Activated gamma-delta T cell treated with Interleukin-2 at 50 U/mL for 16 hours (primary cell): ENCODE measurements at places on chromosomes 1 and 21.

DNA sequence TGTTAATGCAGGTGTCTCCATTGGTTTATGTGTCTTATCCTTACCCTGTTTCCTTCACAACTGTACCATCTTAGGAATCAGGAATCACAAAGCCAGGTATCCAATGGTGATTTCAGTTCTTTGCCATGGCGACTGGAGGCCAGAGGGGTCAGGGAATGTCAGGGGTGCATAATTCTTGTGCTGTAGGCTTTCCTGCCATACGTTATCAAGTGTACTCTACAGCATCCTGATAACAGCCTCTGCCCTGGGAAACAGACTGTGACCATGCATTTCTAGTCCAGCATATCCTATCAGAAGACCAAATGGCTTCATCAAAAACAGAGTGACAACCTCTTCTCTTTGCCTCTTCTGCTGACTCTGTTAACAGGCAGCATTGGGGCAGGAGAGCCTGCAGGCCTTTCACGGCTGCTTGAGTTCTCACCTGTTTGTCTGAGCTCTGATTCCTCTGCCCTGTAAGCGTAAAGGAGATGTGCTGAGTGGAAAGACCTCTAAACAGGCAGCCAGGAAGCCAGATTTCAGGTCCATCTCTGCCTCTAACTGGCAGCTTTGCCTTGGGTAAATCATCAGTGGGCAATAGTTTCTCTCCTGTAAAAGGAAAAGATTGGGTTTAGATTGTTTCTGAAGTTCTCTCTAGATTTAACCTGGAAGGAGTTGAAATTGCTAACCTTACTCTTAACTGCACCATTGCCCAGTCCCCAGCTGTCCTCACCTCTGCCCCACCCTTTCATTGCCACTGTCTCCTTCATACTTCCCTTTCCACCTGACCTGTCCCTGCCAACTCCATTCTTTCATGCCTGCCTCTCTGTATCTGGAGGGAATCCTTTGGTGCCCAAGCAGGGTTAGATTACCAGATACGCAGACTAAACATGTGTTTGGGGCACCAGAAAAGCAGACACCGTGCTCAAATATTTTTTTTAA is 80.2 kb downstream of the LRRC8D start:
- no peak for DNase-seq

DNA sequence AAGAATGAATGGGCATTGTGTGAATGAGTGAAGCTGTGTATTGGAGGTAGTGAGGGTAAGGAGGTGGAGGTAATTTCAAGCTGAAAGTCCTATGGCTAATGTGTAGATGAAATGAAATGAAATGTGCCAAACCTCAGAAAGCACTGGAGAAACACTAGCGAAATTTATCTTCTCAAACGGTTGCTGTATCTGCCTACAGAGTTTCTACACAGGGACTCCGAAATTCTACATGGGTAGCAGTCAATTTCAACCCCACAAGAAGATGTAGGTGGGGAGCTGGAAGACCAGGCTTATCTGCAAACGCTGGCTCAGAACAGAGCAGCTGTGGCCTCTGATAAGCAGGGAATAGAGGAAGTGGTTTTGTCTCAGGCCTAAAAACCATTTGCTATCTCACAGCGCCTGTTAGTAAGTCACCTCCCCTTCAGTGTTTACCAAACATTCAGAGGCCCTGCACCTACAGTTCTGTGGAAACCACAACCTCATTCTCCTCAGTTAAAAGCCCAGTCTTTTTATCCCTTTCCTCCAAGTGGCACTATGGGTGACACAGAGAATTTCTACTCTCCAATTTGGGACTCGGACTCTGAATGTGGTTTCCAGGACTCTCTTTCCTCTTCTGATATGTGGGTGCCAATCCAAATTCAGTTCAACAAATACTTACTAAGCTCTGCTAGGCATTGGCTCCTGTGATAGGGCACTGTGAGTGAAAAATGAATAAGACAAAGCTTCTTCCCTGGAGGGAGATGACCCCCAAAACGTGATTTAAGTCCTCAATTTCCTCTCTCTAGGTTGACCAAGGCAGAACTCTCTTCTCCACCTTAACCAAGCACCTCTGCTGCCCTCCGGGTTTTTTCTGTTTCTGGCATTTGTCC is 17.2 kb upstream of the SLAMF6 start:
- DNase-seq, result peak; percentile 58

GRCh38 chr1:94067196-94067595 is 53.8 kb downstream of the ABCA4 start:
- no peak for DNase-seq

GRCh38 chr1:177307771-177308170 is 137.0 kb downstream of the BRINP2 start:
- DNase-seq, result no peak

GRCh38 chr1:169368406-169368769 is 393 bp downstream of the BLZF1 start:
- DNase-seq, result peak; percentile 18

GRCh38 chr21:46025113-46025770 is 43.7 kb downstream of the COL6A1 start:
- DNase-seq, result no peak

GRCh38 chr1:224662870-224663269 is 46.8 kb downstream of the CNIH3 start:
- no peak for DNase-seq

GRCh38 chr1:112815376-112815775 is 100.2 kb upstream of the PPM1J start:
- no peak for DNase-seq

DNA sequence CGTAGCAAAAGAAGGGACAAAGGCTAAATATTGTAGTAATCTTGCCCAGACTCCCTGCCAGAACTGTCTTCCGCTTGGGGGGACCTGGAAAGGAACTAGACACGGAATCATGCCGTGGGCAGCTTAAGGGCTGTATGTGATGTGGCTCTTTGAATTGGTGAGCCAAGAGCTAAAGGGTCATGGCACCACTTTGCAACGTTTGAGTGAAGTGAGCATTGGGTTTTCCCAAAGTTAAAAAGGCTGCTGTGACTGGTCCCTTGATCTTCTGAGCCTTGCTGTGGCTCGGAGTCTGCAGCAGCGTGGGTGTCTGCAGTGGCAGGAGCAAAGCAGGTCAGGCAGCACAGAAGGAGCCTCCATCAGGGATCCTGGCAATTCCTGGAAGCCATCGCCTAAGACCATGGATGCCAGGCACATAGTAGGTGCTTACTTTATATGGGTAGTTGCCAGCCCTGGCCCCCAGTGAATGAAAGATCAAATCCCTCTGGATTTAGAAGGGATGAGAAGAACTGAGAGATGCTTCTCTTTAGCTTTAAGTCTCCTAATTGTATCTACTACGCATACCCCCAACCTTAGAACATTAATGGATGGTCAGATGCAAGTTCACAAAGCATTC is 1.8 kb downstream of the SMYD2 start:
- no peak for DNase-seq

- DNase-seq, result no peak
Measured at GRCh38 chr1:167766538-167766937, 44.8 kb downstream of the MPZL1 start.

GRCh38 chr1:105591681-105592080 is 1464.8 kb upstream of the PRMT6 start:
- DNase-seq, result no peak

DNA sequence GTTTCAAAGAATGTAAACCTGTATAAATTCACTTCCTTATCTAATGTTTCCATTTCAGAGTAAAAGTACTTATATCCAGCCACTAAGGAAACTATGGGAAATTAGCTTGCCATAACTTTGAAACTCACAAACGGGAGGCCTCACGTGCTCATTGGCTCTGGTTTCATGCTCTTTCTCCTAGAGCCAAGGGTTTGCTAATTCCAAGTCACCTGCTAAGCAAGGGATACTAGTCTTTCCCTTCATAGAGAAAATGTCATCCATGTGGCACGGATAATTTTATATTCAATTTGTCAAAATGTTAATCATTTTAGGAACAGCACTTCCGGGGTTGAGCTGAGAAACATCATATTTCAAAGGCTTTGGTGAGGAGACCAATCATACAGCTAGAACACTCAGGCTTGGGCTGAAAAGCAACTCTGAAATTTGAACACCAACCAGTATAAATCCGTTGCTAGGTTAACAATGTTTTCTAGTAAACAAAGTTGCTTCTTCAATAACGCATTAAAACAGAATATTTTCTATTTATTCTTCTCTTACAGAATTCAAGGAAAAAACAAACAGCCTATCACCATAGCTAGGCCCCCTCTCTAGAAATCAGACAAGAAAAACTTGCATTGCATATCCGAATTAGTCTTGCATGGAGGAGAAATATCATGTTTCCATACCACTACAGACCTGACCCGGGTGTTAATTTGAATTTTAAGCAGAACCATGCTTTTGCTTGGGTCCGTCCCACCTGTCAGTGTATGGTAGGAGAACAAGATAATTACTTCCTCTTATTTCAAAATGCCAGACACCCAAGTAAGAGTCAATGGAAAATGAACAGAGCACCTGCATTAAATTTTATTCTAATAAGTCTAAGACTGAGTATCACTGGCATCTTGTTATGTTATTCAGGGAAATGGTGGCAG is 196.1 kb upstream of the ESRRG start:
- no peak for DNase-seq

DNA sequence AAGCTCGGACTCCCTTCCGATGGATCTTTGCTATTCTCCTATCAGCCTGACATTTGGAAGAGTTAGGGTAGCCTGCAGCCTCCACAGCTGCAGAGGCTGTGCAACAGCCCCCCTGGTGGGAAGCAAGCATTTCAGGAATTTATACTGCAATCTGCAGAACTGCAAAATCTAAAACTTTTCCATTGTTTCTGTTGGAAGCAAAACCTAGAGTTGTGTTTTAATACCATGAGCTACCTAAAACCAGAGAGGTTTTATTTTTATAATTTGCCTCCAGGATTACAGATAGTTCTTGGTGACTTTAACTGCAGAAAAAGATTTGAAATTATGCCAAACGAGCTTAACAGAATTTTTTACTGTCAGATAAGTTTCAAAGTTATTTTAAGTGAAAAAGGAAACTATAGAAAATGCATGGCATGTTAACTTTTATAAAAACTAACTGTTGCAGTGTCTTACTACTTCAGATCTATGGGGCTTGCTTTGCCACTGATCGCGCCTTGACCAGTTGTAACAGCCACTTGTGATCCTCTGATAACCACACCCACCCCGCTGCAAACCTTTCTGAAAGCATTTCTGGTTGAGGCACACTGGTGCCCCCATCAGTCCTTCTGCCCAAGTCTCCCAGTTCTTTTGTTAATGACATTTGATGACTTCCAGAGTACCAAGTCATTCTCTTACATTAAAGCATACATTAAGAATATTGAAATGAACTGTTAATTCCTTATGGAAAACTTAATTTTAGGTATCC is 64.8 kb downstream of the PRDM2 start:
- no peak for DNase-seq

GRCh38 chr1:234168061-234168724 is 205.1 kb upstream of the COA6 start:
- DNase-seq, result no peak

GRCh38 chr1:31101147-31101502 is 35.6 kb upstream of the PUM1 start:
- no peak for DNase-seq

- no peak for DNase-seq
Measured at GRCh38 chr1:203516184-203516583, 22.2 kb downstream of the OPTC start.

DNA sequence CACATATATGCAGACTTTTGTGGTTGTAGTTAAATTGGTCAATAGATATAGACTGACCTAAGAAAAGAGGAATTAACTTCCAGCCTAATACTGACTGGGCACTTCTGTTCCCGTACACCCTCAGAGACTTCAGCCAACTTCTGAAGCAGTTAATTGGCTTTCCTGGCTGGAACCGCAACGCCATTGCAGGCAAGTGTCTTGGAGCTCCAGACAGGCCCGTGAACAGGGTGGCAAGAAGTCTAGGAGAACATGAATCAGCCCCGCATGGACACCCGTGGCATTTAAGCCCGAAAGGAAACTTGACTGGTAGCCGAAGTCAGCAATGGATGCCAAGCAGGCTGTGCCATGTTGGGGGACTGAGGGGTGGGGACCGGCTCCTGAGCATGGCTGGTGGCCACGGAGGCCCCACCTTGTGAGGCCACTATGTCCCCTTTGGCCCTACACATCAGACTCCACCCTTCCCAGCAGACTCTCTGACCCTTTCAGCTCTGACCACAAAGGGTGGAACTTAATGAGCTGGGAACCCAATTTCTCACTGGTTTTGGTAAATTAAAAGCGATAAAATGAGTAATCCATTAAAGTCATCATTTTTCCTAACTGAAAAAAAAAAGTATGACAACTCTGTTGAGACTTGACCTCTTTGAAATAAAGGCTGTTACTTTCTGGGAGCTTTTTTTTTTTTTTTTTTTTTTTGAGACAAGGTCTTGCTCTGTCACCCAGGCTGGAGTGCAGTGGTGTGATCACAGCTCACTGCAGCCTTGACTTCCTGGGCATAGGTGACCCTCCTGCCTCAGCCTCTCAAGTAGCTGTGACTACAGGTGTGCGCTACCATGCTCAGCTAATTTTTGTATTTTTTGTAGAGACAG is 54.1 kb downstream of the RUNX1 start:
- no peak for DNase-seq

GRCh38 chr1:201916649-201917249 is 28.1 kb downstream of the SHISA4 start:
- DNase-seq, result no peak

DNA sequence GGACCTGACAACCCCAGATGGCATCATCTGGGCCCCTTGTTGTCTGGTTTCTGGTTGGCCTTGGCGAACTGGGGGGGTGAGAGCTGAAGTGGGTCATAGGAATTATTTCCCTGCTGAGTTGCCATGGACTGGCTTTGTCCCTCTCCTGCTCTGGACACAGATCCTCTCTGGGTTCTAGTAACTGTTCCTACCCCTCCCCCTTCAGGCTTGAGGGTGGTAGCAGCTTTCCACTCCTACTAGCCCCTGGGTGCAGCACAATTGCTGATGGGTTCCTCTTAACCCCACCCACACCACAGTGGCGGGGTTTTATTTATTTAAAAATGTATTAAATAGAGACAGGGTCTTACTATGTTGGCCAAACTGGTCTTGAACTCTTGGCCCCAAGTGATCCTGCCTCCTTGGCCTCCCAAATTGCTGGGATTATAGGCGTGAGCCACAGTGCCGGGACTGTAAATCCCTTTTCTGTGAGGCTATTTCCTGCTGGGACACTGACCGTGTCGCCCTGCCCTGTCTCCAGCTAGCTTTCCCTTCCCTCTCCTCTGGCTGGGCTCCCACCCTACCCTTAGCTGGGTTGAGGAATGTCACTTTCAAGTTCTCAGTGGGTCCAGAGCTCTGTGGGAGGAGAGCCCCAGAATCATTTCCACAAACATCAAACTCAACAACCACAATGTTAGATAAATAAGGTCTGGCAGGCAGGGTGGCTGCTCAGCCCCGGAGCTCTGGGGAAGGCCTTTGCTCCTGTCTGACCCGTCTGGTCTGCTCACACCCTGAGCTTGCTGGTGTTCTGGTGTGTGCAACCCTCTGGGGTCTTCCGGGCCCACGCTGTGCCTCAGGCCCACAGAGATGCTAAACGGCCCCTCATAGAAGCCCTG is 112.7 kb upstream of the WNT4 start:
- DNase-seq, result no peak

- no peak for DNase-seq
Measured at GRCh38 chr1:86394416-86394815, 1.7 kb downstream of the ODF2L start.

DNA sequence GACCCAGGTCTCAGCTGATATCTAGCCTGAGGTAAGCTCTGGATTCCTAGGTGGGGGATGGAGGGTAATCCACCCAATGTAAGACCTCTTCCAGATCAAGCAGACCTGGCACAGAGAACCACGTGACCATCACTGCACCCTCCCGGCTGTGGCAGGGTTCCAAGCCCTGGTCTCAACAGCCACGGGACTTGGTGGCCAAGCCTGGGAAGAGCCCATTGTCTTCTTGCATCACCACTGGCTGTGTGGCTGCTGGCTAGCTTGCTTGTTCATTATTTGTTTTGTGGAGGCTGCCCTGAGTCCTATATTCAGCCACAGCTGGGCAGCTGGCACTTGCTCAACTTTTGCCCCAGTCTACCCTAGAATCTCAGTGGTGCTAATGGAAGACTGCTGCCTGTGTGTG is 24.1 kb upstream of the NFASC start:
- DNase-seq, result no peak
